Vagina (tissue), 2 donors: ENCODE measurements at places on chromosomes 5 and 9.

DNA sequence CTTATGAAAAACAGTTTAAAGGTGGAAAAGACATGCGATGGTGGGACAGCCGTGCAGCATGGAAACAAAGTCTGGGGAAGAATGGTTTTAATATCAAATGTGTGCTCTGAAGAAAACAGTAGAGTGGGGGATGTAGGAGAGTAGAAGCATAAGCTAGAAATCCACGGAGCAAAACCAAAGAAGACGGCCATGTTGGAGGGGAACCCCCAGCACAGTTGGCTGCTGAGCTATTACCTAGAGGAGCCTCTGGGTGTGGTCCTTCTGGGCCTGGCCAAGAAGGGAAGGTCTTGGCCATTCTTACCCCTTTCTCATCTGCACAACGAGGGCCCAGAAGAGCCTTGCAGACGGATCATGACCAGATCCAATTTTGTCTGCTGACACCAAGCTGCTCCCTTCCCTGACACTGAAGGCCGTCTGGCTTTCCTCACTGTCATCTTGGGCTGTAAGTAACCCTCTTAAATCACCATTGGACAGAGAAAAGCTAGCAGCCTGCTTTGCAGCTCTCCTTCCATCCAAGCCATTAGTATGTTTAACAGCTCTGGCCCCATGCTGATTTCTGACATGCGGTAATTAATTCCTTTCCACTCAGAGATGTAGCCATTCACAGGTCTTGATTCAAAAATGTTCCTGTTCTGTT, 189.5 kb downstream of the SEC61B start:
- no peak overlapping the region for H3K4me3 ChIP-seq
- no peaks in the 10 kb centered on the region for H3K36me3 ChIP-seq
- H3K27ac ChIP-seq: no peak overlapping the region
- DNase-seq: no peak
- H3K27me3 ChIP-seq: no peaks in the 10 kb centered on the region
- H3K4me1 ChIP-seq: no peaks in the 10 kb centered on the region

DNA sequence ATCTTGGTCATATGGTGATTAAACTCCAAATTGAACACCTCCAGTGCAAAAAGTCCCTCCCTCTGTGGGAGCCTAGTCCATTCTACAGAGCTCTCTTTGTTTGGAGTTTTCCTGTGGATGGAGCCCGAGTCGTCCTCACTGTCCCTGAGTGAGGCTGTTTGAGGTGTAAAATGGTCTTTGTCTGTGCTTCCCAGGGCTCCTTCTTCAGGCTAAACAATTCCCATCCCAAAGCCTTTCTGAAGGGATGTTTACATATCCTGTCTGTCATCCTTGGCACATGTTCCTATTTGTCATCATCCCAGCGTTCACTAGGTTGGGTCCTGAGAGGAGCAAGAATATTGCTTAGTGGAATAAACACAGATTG, 68.9 kb downstream of the COL27A1 start:
- no peak overlapping the region for H3K4me3 ChIP-seq
- no peak for DNase-seq
- no peaks in the 10 kb centered on the region for H3K27me3 ChIP-seq
- H3K27ac ChIP-seq: no peak overlapping the region
- H3K36me3 ChIP-seq: no peaks in the 10 kb centered on the region

GRCh38 chr9:133180953-133181352, 17.2 kb upstream of the GBGT1 start:
- DNase-seq: no peak
- H3K4me3 ChIP-seq: no peak overlapping the region
- H3K4me1 ChIP-seq: no peaks in the 10 kb centered on the region
- H3K27ac ChIP-seq: no peak overlapping the region
- no peaks in the 10 kb centered on the region for H3K36me3 ChIP-seq

DNA sequence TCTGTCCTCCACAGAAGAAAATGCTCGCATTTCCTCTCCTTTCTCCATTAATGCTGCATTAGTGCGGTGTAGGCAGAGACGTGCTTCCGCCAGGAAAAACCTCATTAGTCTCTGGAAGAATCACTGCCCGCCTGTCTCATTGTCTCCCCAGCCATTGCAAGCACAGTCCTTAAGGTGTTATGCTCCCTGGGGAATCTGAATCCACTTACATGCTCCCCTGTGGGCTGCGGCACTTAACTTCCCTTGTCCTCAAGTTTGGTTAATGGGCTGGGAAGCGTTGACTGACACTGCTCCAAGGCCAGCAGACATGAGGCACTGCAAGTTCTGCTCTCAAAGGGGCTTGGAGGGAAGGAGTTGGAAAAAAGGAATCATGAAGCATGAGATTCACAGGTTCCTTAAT, 41.6 kb downstream of the TARS1 start:
- no peak overlapping the region for H3K27ac ChIP-seq
- no peaks in the 10 kb centered on the region for H3K27me3 ChIP-seq
- no peaks in the 10 kb centered on the region for H3K36me3 ChIP-seq
- no peak overlapping the region for H3K4me3 ChIP-seq
- DNase-seq: no peak
- no peaks in the 10 kb centered on the region for H3K4me1 ChIP-seq

GRCh38 chr9:38278931-38279679, 113.4 kb upstream of the ALDH1B1 start:
- H3K4me1 ChIP-seq: no peaks in the 10 kb centered on the region
- H3K27me3 ChIP-seq: no peaks in the 10 kb centered on the region
- H3K27ac ChIP-seq: no peak overlapping the region
- H3K4me3 ChIP-seq: no peak overlapping the region
- peak; percentile 67 for DNase-seq
- H3K36me3 ChIP-seq: no peaks in the 10 kb centered on the region

- H3K4me1 ChIP-seq: no peaks in the 10 kb centered on the region
- no peak overlapping the region for H3K4me3 ChIP-seq
- no peaks in the 10 kb centered on the region for H3K36me3 ChIP-seq
- no peaks in the 10 kb centered on the region for H3K27me3 ChIP-seq
- peak overlapping the region; percentile 58 for H3K27ac ChIP-seq
These were observed 503.6 kb upstream of the PAPPA start for GRCh38 chr9:115649991-115650472.

GRCh38 chr5:62614355-62614754, 35.7 kb downstream of the LRRC70 start:
- DNase-seq: no peak
- no peaks in the 10 kb centered on the region for H3K36me3 ChIP-seq
- H3K4me1 ChIP-seq: no peaks in the 10 kb centered on the region
- no peaks in the 10 kb centered on the region for H3K27me3 ChIP-seq

GRCh38 chr9:78972303-78972999, 599.3 kb upstream of the TLE4 start:
- no peak for DNase-seq
- H3K4me3 ChIP-seq: no peak overlapping the region
- H3K27me3 ChIP-seq: no peaks in the 10 kb centered on the region
- no peaks in the 10 kb centered on the region for H3K4me1 ChIP-seq
- no peak overlapping the region for H3K27ac ChIP-seq

DNA sequence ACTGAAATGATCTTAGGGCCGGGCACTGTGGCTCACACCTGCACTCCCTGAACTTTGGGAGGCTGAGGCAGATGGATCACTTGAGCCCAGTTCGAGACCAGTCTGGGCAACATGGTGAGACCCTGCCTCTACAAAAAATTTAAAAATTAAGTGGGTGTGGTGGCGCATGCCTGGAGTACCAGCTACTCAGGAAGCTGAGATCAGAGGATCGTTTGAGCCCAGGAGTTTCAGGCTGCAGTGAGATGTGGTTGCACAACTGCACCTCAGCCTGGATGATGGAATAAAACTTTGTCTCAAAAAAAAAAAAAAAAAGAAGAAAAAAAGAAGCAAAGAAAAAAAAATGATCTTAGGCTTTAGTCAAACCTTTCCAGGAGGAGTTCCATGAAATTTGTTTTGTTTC, 41.8 kb downstream of the MEF2C start:
- DNase-seq: no peak
- no peak overlapping the region for H3K4me3 ChIP-seq
- H3K27me3 ChIP-seq: no peaks in the 10 kb centered on the region

GRCh38 chr5:139960723-139961383, 82.2 kb downstream of the NRG2 start:
- H3K4me3 ChIP-seq: no peak overlapping the region
- H3K27ac ChIP-seq: no peak overlapping the region
- H3K27me3 ChIP-seq: no peaks in the 10 kb centered on the region
- DNase-seq: peak; percentile 40
- H3K36me3 ChIP-seq: no peaks in the 10 kb centered on the region

DNA sequence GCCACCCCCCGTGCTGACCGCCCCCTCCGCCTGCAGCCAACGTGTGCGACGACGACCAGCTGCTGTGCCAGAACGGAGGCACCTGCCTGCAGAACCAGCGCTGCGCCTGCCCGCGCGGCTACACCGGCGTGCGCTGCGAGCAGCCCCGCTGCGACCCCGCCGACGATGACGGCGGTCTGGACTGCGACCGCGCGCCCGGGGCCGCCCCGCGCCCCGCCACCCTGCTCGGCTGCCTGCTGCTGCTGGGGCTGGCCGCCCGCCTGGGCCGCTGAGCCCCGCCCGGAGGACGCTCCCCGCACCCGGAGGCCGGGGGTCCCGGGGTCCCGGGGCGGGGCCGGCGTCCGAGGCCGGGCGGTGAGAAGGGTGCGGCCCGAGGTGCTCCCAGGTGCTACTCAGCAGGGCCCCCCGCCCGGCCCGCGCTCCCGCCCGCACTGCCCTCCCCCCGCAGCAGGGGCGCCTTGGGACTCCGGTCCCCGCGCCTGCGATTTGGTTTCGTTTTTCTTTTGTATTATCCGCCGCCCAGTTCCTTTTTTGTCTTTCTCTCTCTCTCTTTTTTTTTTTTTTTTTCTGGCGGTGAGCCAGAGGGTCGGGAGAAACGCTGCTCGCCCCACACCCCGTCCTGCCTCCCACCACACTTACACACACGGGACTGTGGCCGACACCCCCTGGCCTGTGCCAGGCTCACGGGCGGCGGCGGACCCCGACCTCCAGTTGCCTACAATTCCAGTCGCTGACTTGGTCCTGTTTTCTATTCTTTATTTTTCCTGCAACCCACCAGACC, 80.2 kb downstream of the NTNG2 start:
- H3K4me3 ChIP-seq: peak overlapping the region; percentile 93
- no peak for DNase-seq
- H3K27me3 ChIP-seq: no peaks in the 10 kb centered on the region
- no peaks in the 10 kb centered on the region for H3K36me3 ChIP-seq
- peak overlapping the region; percentile 63 for H3K27ac ChIP-seq

GRCh38 chr5:27700526-27700925, 662.1 kb upstream of the CDH9 start:
- H3K27me3 ChIP-seq: no peaks in the 10 kb centered on the region
- H3K4me3 ChIP-seq: no peak overlapping the region
- no peak overlapping the region for H3K27ac ChIP-seq
- no peaks in the 10 kb centered on the region for H3K4me1 ChIP-seq
- no peak for DNase-seq

DNA sequence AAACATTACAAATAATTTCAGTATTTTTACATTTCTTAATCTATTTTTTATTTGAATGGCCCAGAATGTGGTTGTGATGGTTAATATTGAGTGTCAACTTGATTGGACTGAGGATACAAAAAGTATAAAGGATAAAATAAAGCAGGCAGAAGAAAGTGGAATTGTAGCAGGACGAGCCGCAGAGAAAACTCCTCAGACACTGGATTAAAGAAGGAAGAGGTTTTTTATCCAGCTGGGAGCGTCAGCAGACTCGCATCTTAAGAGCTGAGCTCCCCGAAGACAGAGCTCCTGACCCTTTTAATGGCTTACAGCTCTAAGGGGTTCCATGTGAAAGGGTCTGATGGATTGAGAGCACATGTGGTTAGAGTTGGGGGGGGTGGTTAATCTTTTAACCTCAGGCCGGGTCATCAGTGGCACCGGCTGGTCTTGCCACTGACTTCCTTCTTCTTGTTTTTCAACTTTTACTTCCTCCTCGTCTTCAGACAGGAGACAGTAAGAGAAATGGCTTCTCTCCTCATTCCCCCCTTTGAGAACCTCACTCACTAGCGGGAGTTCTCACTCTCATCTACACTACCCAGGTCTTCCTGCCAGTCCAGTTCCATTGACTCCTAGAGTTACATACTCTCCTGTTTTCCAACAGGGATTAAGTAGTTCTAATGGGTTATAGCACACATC, 80.0 kb downstream of the TMEM161B start:
- no peak overlapping the region for H3K27ac ChIP-seq
- peaks cover 3% of the 10 kb centered on the region for H3K36me3 ChIP-seq
- no peak overlapping the region for H3K4me3 ChIP-seq
- H3K27me3 ChIP-seq: no peaks in the 10 kb centered on the region
- H3K4me1 ChIP-seq: no peaks in the 10 kb centered on the region
